T-helper 9 cell (primary cell): ENCODE measurements at places on chromosomes 5 and 9.

- no peak for DNase-seq
These were observed 99.1 kb upstream of the CKMT2 start for GRCh38 chr5:81134066-81134465.

DNA sequence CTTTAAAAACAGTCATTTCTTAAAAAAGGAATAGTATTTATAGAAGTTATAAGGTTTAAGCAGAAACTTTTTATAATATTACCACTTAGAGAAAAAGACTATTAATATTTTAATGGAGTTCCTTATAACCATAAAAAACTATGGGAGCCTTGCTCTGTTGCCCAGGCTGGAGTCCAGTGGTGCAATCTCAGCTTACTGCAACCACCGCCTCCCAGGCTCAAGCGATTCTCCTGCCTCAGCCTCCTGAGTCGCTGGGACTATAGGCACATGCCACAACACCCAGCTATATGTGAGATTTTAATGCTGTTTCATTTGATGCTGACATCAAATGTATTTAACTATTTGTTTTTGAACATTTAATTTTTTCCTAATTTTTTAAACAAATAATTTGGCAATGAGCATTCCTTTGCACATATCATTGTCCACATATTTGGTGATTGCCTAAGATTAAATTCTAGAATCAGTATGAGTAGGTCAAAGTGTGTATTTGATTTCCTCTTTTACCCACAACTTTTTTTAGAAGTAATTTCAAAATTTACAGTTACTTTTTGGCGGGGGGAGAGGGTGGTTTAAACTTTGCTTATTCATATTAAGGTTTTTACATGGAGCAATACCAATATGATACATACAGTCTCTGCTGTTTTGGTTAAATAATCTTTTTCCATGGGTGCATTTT is 235.5 kb downstream of the ARHGEF28 start:
- no peak for DNase-seq

DNA sequence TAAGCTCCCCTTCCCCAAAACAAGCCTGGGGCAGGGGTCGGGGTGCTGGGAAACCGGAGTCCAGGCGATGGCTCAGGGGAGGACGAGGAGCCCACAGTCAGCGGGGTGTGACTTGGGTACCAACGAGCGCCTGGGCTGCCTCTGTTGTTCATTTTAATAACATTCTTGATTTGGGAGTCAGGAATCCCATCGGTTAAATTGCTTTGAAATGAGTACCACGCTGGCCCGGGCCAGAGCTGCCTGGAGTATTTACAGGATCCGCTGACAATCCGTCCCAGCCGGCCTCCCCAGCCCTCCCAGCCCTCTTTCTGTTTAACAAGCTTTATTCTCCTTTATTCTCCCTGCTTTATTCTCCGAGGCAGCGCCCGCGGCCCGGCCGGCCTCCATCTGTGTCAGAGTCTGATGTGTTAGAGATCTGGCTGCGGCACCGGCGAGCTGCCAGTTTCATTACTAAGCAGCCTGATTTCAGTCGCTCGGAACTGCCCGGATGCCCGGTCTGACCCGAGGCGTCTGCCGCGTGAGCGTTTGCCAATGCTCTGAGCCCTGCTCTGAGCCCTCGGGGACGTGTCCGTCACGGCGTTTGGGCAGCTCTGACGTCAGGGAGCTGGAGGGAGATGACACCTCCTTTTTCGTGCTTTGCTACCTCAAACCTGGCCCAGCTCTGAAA is 16.5 kb upstream of the QRFP start:
- DNase-seq: no peak

GRCh38 chr5:22650511-22650910 is 202.6 kb downstream of the CDH12 start:
- DNase-seq: no peak

DNA sequence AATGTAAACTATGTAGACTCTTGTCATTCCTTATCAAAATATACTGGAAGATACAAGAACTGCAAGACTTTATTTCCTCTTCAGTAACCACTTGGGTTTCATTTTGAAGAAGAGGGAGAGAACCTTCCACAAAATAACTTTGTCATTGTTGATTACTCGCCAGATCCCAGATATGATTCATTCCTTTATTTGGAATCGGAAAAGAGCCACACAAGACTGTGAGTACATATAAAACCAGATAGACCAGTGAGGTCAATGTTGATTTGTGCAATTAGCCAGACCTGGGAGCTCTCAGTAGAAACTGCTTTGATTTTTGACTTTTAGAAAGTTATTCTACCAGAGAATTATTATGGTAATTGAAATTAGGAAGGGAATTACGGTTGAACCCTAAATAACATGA is 146.1 kb downstream of the TMEM167A start:
- no peak for DNase-seq

- DNase-seq: no peak
These were observed 59.1 kb upstream of the FBXW11 start for GRCh38 chr5:172065431-172066065.
